Erythroblast (primary cell): ENCODE measurements at places on chromosomes 12 and 14.

DNA sequence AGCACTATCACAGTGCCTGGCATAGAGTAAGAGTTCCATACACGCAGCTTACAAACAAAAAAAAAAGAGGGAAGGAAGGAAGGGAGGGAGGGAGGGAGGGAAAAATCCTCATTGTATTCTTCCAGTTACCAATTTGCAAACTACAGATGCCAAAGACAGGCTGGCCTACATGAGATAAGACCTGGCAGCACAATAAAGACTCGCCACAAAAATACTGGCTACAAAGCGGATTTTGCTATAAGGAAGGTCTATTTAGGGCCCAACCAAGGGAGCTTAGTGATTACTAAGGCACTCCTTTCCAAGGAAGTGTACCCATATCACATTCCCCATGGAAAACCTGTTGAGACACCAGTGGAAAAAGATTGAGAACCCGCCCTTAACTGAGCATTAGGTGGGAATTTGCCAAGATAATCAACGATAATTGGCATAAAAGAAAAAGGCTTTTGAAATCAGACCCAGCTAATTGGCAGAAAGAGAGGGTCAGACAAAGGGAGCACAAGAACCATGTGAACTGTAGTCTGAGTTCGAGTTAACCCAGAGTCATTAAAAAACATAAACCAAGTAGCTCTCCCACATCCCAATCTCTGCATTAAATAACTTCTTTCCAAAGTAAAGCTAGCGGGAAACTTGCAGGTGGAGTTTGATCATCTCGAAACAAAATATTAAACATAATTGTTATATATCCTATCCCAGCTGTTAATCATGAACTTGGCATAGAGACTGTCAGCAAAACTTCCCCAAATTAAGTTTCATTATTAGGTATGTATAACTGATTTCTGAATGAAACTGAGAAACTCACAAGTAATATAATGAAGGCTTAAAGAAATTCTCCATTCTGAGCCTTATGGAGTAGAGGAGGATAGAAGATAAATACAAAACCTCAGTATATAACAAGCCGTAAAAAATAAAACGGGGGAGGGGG is 50.1 kb downstream of the PHLDA1 start:
- no peak for DNase-seq

- no peak for DNase-seq
Measured at GRCh38 chr14:43438056-43438455, 1069.0 kb downstream of the FSCB start.

GRCh38 chr14:71675900-71676287 is 256.3 kb upstream of the RGS6 start:
- no peak for DNase-seq

DNA sequence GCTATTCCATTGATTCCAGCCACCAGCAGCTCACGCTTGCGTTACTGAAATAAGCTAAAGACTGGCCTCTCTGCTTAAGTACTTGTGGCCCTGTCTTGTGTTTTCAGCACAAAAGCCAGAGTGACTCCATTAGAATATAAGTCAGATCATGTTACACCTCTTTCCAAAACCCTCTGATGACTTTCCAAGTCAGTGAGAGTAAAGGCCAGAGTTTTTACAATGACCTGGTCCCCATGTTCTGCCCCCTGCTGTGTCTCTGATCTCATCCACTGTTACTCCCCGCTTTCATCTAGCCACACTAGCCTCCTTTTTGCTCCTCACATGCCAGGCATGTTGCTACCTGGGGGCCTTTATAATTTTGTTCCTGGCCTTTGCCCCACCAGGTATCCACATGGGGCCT is 6.9 kb upstream of the CKAP4 start:
- DNase-seq: no peak

GRCh38 chr14:43778570-43778936 is 728.5 kb downstream of the FSCB start:
- no peak for DNase-seq

DNA sequence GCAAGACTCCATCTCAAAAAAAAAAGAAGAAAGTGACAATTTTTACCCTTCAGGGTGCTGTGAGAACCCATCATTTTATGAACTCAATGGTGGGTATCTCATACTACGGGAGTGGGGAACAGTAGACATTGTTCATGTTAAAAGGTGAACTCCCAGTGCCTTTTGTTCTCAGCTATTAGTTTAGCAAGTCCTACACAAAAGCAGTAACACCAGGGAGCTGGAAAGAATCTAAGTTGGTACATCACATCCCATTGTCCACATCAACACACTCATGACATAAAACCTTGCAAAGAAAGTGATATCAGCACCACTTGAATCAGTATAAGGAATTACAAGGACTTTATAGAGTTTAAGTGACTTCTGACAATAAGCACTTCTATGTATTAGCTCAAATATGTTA is 47.4 kb upstream of the ABCC9 start:
- DNase-seq: no peak

DNA sequence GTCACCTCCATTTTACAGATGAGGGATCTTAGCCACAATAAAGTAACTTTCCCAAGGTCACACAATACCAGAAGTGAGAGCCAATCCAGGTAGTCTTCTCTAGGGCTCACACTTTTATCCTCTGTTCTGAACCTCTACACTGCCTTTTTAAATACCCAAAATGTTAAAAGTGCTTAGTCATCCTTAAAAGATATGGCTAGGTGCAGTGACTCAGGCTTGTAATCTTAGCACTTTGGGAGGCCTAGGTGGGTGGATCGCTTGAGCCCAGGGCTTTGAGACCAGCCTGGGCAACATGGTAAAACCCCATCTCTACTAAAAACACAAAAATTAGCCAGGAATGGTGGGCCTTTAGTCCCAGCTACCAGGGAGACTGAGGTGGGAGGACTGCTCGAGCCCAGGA is 104.1 kb upstream of the PPP4R3A start:
- DNase-seq: peak; percentile 36

- DNase-seq: no peak
Measured at GRCh38 chr12:93853698-93854478, 176.7 kb downstream of the CRADD start.

- DNase-seq: no peak
Measured at GRCh38 chr14:36271939-36272907, 48.2 kb downstream of the MBIP start.
